ENCODE measurements at places on chromosomes 4 and X.
A peak's percentile ranks its signal among the peaks of the same experiment; 100 is the strongest.

DNA sequence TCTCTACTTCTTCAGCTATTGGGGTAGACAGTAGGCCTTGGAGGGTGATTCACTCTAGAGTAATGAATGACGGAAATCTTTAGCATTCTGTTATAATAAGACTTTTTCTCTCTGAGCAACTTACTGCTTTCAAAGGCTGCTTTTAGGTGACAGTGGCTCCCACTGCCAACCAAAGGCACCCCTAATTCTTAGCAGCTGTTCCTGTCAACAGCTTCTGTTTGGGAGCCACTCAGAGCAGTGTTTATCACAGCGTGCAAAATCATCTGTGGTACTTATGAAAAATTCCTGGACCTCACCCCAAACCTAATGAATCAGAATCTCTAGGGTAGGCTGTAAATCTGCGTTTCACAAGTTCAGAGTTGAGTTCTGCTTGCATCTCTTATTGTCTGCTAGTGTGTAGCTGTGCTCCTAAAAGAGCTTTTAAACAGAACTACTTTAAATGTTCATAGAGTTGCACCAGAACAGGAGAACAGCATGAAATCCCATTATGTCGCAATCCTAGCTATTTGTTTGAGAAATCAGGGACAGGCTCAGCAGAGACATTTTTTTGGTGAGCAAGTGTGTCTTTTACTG lies 52.8 kb upstream of the POU4F2 start:
- no peak overlapping the region for H3K4me3 ChIP-seq
- no peaks in the 10 kb centered on the region for H3K36me3 ChIP-seq
- no peak for DNase-seq
- no peaks in the 10 kb centered on the region for H3K27me3 ChIP-seq

- no peak for DNase-seq
- H3K36me3 ChIP-seq: no peaks in the 10 kb centered on the region
Observed at GRCh38 chrX:115360220-115360781, 70.8 kb downstream of the LUZP4 start.

GRCh38 chrX:31224381-31225012 lies 152.7 kb upstream of the FTHL17 start:
- no peak for DNase-seq
- H3K4me1 ChIP-seq: no peaks in the 10 kb centered on the region
- no peak overlapping the region for H3K27ac ChIP-seq
- no peaks in the 10 kb centered on the region for H3K27me3 ChIP-seq
- no peak overlapping the region for H3K4me3 ChIP-seq

DNA sequence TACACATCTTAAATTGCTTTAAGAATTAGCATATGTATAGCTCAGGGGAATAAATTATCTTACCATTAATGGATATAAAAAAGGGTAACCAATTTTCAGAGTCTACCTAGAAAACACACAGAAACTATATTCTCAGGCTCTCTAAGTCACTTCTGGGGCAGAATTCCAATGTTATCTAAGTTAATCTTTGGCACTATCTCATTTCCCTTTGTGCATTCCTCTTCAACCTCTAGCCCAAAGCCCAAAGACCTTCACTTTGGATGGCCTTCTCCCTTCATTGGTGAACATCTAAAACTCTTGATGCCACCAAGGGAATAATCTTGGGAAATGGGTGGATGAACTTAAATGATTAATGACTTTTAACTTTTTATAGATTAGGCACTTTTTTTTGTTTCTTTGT lies 108.3 kb downstream of the APBB2 start:
- peak overlapping the region; percentile 29 for H3K27ac ChIP-seq
- H3K27me3 ChIP-seq: no peaks in the 10 kb centered on the region
- peaks cover 7% of the 10 kb centered on the region for H3K4me1 ChIP-seq

DNA sequence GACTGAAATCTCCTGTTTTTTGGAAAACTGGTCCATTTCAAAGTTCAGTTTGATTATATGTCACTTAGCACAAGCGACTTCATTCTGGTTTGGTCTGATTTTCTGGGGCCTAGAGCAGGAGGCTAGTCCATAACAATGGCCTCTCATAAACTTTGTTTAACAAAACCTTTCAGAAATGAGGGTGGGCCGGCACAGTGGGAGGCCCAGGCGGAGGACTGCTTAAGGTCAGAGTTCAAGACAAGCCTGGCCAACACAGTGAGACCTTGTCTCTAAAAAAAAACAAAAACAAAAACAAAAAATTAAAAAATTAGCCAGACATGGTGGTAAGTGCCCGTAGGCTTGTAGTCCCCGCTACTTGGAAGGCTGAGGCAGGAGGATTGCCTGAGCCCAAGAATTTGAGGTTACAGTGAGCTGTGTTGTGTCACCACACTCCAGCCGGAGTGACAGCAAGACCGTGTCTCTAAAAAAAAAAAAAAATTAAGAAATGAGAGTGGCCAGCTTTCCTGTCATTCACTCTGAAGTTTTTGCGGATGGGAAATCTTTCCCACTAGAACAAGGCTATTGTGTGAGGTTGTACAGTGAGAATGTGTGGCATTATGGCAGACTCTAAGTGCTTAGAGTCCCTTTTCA lies 1.2 kb upstream of the PLAC8 start:
- H3K4me1 ChIP-seq: no peaks in the 10 kb centered on the region
- no peaks in the 10 kb centered on the region for H3K36me3 ChIP-seq
- DNase-seq: no peak
- H3K27me3 ChIP-seq: no peaks in the 10 kb centered on the region

Measured in testis (tissue), 5 donors.